ENCODE measurements at places on chromosomes 7 and 10.
A peak's percentile ranks its signal among the peaks of the same experiment; 100 is the strongest.

GRCh38 chr10:62778125-62778524, 26.4 kb upstream of the ADO start:
- DNase-seq, result no peak

DNA sequence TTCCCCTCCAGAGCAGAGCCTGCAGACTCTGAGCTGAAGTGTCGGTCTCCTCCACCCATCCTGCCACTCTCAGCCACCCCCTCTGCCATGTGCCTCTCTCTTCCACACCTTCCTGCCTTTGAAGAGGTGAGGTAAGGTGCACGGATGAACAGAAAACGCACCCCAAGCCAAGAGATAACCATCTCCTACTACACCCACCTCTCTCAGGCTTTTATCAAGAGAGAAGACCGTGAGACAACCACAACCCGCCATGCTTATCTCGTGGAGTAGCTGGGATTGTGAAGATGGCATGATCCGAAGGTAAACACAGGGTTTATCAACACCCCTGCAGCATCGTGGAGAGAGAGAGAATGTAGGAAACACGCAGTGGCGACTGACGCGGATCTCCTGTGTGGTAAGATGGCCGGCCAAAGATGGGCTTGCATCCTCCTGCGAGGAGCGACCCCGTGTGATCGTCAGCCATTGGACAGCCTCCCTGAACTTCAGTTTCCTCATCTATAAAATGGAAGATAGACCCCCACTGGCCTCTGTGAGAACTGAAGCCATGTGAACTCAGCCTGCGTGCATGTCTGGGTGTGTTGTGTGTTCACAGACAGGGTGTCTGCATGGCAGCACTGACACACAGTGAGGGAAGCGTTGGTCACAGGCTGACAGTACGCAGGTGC, 219.0 kb downstream of the DIP2C start:
- no peak for DNase-seq

GRCh38 chr7:16811551-16811950, 6.8 kb upstream of the AGR2 start:
- no peak for DNase-seq

GRCh38 chr10:101536800-101537199, 51.3 kb downstream of the POLL start:
- DNase-seq, result peak; percentile 60

DNA sequence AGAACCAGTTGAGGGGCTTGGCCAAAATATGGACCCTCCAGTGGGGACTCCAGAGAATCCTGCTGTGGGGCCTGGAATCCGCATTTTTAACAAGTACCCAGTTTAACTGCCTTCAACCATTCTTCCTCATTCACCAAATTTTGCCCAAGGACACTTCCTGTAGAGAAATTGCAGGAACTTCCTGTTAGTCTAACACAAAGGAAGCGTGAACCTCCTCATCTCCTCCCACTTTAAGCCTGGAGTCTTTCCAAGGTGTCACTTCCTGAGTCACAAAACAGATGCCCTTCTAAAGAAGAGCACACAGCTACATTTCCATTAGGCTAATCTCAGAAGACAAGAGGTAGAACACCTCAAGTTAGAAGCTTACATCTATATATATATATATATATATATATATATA, 188.4 kb downstream of the PPP1R17 start:
- no peak for DNase-seq

GRCh38 chr10:30974773-30975415, 56.8 kb downstream of the ZNF438 start:
- no peak for DNase-seq

DNA sequence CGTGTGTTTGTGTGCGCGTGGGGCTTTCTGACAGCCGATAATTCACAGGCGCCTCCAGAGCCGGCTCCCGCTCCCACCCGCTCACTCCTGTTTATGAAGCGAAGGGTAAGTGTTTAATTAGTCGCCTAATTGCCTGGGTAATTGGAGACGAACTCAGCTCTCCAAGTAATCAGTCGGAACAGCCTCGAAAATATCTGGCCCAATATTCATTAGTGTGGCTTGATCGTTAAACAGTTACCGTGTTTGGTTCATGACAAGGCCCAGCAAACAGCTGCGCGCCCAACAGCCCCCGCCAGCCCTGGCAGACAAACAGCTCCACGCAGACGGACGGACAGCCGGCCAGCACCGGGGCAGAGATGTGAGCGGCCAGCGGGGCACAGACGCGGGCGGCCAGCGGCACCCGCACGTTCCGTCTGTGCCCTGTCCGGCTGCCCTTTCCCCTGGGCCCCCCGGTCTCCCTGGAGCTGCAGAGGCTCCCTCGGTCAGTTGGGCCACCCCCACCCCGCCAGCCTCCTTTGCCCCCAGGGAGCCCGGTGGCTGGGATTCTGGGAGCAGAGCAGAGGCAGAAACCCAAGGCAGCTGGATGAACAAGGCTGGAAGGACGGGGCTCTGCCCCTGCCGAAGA, 98.2 kb downstream of the UNCX start:
- no peak for DNase-seq

DNA sequence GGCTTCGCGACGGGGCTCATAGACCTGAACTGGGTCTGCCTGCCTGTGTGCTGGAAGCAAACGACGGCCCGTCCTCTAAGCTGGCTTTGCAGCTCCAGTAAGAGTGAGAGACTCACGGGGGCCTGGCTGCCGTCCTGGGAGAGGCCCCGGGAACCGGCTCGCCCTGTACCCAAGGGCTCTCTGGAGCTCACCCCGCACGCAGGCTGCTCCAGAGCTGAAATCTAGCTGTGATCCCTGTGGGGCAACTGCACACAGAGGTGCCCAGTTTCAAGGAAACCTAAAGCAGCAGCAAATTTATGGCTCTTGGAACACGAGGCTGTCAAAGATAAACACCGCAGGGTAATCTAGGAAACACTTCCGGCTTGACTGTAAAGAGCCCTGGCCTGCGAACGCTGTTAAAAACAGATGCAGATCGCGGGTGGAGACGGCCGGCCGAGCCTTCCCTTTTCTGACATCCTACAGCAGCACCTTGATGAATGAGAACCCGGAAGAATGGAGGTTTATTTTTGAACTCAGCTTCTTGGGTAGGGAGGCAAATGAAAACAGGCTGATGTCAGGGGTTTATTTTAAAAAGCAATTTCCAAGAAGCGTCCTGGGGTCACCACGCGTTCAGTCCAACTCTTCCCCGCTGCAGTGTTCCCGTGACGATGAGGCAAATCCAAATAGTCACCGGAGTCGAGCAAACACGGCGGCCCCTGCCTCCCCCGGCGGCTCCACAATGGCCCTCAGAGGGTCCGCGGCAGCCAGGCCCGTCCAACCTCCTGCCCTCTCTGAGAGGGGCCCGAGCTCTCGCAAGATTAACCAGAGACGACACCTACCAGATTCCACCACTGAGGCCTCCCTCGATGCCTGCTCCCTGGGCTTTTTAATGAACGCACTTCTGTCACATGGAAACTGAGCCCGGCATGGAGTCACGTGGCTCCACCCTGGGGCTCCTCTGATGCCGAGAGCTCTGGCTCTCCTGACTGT, 29.6 kb downstream of the AMZ1 start:
- peak; percentile 61 for DNase-seq

DNA sequence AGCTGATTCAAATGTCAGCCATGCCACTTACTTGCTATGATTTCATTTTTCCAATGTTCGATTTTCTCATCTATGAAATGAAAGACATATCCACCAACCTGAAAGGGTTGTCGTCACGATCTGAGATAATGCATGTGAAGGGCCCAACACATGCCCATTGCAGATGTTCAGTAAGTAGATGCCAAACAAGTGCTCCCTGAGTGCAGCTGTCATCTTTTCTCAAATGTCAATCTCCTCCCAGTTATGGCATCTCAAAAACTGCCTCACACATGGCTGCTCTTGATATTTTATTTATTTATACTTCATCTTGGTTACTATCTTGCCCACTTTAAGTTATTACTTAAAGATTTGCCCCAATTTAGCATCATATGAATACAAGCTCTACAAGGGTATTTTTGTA, 16.8 kb downstream of the CPEB3 start:
- DNase-seq, result no peak

GRCh38 chr7:103132995-103133688, 15.8 kb downstream of the NAPEPLD start:
- no peak for DNase-seq

DNA sequence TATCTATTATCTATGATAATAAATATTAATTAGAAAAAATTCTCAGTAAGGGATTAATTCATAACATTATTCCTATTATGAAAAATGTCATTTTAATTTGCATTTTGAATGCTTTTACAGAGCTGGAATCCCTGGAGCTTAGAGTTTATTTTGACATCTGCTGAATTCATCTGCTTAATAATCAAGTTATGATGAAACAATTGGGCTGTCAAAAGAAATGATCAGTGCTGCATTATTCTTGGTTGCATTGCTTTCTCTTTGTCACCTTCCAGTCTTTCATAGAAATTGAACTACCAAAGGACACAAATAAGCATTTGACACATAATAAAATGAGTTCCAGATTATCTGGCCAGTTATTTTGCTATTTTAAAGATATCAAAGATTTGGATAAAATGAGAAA, 40.0 kb upstream of the MACC1 start:
- no peak for DNase-seq

DNA sequence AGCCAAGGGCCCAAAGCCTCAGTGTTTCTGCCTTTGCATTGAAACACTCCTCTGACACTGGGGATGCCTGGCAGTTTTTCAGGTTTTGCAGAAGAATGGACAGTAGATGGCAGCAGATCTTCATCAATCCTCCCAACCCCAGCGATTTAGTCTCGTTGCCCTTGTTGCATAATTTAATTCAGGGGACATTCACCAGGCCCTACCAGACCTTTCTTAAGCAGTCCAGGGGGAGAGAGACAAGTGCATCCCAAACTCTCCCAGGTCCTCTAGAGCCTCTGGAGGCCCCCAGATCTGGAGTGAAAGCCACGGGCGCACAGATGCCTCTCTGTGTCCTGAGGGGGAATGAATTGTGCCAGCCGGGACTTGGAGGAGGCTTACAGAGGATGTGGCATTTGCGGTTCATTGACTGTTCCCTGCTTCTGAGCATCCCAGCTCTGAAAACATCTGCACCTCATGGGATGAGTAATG, 29.6 kb downstream of the MINDY4 start:
- peak; percentile 88 for DNase-seq

DNA sequence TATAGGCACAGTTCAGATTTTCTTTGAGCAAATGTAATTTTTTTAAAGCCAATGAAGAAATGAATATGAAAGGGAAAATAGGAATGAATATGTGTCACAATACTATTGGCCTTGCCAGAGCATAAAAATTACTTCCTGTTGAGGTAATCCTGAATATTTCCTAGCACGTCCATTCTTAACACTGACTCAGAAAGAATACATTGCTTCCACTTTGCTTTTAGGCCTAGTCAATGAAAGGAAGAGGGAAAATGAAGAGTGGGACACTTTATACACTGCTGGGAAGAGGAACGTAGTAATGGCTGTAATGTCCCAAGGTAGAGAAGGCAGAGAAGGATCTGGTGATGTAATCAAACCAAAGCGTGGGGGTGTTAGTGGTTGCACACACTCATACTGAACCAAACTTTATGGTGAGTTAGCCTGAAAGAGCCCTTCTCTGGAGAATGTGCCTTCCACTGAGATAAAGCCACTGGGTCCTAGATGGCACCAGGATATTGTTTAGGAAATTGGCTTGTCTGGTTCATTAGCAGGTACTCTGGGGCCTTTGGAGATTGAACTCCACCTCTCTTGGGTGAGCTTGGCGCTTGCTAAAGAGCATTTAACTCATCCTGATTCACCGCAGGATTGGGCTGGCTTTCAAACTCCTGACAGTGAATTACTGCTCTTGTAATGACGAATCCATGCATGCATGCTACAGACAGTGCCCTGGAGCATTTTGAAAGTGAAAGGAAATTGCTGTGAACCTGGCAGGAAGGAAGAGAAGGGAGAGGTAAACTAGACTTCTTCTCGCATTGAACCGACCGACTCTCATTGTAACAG, 254.9 kb downstream of the KIAA1217 start:
- DNase-seq, result no peak

DNA sequence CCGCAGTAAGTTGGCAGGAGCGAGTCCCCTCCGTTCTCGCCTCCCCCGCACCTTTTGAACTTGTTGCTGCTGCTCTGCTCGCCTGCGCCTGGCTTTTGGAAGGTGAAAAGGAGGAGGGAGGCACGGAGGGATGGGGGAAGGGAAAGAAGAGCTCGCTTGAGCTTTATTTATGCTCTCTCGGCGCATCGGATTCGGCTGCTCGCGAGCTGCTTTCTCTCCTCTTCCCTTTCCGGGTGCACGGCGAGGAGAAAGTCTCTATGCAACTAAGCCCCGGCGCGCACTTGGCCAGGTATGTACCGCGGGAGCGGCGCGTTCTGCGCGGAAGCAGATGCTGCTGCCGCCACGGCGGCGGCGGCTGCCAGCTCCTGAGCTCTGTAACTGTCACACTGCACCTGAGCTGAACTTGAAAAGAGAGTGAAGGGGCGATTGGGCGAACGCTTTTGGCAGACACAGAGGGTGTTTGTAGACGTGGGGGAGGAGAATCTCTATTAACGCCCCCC, 551 bp downstream of the KCND2 start:
- DNase-seq, result peak; percentile 70

DNA sequence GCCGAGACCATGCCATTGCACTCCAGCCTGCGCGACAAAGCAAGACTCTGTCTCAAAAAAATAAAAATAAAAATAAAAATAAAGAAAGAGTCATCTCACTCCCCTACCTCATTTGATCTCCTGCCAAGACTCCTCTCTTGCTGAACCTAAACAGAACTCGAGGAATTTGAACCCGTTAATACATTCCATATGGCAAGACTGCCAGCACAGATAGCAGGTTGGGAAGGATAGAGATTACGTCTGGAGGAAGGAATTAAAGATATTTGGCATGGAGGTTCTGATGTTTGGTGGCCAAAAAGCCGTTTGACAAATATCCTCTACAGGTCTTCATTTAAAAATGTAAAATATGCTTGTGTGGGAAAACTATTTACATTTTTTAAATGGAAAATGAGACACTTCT, 549.6 kb downstream of the HTR7 start:
- no peak for DNase-seq

DNA sequence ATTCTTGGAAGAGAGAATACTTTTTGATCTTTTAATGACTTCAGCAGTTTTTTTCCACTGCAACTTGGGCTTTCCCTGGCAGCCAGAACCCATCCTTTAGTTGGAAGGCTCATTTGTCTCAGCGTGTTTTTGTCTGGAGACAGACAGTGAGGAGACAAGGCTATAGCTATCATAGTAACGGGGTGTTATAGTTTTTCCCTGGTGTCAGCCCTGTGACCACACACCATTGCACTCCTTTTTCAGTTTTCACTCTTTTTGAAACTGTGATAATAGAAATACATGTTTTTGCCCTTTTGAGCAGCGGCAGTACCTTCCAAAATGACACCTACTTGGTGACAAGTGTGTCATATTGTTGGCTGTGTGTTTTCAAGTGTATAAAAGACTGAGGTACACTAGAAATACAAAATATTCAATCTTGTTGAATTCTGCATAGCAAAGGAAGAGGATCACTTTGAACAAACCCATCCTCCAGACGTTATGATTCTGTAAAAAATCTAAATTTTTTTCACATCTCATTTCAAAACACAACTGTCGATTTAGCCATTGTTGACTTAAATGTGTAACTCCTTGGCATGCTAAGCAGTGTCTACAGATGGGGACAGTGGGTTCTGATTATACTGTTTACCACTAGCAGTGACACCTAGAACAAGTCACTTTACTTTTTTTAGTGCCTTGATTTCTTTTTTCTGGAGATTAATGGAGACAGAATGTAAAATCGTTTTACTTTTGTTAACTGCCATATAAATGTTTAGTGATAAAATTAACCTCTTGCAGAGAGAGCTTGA, 130.1 kb downstream of the EXOC4 start:
- DNase-seq, result no peak
